RWPE2 (cell line): ENCODE measurements at places on chromosomes 11 and 22.
A peak's percentile ranks its signal among the peaks of the same experiment; 100 is the strongest.

- peak; percentile 49 for DNase-seq
Measured at GRCh38 chr11:67628710-67629385, 889 bp downstream of the NUDT8 start.

DNA sequence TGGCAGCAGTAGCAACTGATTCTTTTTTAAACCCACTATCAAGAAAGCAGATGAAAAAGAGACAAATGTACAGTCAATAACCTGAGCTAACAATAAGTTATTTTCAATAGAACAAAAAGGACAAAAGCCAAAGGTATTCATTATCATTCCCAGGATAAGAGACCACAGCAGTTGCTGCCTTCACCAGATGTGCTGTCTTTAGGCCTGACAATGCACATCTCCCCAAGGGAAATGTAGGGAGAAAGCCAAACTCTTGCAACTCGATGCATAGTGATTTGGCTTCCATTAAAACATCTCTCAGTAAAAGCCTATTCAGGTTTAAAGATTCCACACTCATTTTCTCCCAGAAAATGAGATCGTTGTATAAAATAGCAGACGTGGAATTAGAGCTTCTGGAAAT lies 210.7 kb downstream of the METTL15 start:
- DNase-seq = no peak

GRCh38 chr11:48052183-48053044 lies 72.1 kb downstream of the PTPRJ start:
- DNase-seq = peak; percentile 73

DNA sequence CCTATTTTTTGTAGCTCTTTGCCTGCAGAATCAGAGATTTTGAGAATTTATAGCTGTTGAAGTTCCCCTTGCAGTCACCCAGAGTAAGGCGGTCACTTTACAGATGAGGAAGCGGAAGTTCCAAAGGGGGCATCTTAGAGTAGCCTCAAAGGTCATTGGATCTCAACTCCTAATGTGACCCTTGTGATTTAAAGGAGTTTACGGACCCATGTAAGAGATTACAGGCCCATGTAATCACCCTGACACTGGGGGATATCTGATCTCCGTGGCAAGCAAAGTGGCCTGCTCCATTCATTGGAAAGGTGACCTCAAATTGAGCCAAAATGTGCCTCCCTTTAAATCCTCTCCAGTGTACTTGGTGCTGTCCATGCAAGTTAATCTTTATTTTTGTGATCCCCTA lies 15.7 kb downstream of the P2RX3 start:
- no peak for DNase-seq

- no peak for DNase-seq
Measured at GRCh38 chr11:69253028-69253427, 40.9 kb upstream of the MYEOV start.

DNA sequence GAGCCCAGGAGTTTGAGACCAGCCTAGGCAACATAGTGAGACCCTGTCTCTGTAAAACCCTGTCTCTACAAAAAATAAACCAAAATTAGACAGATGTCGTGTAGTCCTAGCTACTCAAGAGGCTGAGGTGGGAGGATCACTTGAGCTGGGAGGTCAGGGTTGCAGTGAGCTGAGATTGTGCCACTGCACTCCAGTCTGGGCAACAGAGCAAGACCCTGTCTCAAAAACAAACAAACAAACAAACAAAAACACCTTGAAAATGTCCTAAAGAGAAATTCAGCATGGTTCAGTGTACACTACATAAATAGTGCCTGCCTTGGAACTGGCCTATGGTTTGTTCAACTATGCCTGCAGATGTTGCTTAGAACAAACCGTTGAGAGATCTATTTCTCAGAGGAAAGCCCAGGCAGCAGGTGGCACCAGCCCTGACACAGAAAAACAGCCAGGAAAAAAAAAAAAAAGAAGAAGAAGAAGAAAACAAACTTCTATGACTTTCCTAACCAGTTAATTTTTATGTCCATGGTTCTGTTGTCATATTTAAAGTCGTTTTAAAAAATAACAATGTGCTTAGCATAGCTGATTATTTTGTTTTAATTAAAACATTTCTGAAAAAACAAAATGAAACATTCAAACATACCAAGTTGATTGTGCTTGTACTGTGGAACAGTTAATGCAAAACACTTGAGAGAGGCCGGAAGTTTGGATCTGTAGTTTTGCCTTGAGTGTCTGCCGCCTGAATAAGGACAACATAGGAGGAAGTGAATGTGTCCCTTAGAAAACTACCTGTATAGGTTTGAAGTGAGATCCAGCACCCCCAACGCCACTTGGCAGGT lies 5.4 kb downstream of the KREMEN1 start:
- DNase-seq = no peak
